ENCODE measurements at places on chromosomes 3 and 15.

GRCh38 chr3:149449182-149449581 is 25.3 kb upstream of the TM4SF4 start:
- no peak for DNase-seq

DNA sequence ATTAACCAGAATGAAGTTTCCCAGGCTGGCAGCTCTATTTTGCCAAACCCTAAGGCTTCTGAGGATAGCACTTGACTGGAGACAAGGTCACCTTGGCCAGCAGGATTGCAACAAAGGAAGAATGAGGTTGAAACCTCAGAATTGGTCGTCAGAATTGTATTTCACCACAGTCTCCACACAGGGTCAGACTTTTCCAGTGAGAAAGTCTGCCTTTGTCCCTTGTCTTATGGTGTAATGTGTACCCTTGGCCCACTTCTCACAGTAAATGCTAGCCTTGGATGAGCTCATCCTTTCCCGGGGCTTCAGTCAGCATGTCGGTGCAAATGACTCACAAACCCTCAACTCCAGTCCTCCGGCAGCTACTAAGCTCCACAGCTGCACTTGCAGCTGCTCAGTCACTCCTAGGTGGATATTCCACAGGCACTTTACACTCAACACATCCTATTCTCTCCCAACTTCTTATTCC is 19.7 kb downstream of the SSR3 start:
- DNase-seq = peak; percentile 44

DNA sequence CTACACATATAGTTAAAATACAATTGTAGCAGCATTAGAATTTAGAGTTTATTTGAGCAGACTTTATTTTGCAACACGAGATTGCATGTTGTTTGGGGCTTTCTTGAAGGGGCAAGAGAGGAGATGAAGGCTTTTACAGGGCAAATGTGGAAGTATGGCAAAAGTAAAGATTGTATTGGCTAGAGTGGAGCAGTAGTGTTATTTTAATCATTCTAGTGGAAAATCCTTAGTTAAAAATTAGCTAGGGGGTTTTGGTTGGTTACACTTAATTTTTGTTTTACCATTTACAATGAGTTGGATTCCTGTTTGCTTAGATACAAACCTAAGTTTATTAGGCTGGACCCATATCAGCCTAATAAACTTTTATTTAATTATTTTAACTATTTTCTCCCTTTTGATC is 4.6 kb downstream of the OR5H15 start:
- DNase-seq = no peak

DNA sequence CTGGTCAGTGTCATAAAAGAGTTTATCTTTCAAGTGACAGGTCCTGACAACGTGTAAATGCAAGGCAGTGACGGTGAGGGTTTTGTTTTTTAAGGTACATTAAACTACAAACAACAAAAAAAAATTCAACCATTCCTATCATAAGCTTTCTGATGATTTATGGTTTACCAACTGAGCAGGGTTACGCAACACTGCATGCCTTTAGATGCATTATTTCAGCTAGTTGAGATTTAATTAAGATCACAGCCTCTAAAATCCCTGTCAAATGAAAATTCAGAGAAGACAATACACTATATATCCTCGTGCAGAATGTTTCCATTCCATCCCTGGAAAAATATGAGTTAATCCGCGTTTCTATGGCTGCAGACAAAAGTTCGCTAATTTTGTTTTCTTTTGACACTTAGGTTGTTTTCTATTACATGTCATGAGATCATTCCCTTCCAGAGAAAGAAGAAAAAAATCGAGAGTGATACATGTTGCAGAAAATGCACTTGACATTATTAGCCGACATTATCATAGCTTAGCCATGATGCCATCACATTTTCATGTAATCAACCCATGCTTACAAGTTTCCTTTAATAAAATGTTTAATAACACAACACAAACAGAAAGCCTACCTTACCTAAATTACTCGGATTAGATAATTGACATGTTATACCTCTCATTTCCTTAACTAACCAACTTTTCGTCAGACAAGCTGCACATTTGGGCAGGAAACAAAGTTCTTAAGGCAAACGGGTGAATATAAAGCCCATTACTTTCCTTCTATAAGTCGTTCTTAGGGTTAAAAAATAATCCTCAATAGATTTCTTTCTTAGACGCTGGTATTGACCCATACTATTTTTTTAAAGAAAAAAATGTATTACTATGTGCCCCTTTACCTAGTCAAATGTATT is 521.2 kb downstream of the FOXP1 start:
- DNase-seq = no peak

- DNase-seq = no peak
Measured at GRCh38 chr15:35181538-35181937, 96.4 kb upstream of the NANOGP8 start.

DNA sequence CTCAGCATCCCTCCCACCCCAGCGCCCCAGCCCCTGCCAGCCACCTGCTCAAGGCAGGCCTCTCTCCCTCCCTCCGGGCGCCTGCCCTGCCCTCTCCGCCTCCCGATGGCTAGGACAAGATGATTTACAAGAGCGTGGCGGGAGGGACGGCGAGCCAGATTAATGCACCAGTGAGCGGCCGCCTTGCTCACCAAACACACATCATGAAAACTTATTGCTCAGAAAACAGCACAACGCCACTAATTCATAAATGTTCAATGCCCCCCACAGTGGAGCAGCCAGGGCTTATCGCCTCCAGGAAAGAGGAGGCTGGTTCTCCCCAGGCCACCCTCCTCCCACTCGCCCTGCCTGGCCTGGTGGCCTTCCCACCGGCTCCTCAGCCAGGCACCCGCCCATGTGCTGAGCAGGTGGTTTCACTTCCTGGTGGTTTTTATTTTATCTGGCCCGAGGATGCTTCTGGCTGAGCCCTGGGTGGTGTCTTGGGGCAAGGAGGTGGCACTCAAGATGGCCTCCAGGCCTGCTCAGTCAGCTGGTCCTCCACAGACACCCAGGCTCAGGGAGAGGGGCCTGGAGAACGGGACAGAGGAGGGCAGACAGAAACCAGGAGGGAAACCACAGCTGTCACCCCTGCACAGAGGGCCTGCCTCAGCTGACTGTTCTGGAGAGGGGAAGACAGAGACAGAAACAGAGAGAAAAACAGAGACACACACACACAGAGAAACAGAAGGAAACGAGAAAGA is 284.9 kb downstream of the UACA start:
- DNase-seq = peak; percentile 48

- no peak for DNase-seq
Measured at GRCh38 chr3:38782148-38782547, 33.9 kb downstream of the SCN10A start.

DNA sequence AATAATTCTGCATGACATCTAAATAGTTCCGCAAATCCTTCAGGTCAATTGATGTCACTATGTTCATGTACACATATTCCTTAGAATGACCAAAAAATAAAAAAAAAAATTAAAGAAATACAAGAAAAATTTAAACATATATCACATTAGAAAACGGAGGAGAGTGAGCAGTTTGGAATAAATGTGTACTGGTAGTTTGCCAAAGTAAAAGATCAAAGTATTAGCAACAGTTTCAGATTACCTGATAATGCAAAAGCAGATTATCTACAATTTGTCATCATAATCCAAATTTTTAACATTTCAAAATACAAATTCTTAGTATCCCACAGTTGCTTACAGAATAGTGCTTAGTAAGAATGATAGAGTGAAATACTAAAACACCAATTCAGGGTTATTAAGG is 1.9 kb downstream of the DLG1 start:
- no peak for DNase-seq

GRCh38 chr3:46491089-46492070 is 6.4 kb upstream of the RTP3 start:
- DNase-seq = no peak

GRCh38 chr3:179482857-179483256 is 31.6 kb upstream of the GNB4 start:
- no peak for DNase-seq

DNA sequence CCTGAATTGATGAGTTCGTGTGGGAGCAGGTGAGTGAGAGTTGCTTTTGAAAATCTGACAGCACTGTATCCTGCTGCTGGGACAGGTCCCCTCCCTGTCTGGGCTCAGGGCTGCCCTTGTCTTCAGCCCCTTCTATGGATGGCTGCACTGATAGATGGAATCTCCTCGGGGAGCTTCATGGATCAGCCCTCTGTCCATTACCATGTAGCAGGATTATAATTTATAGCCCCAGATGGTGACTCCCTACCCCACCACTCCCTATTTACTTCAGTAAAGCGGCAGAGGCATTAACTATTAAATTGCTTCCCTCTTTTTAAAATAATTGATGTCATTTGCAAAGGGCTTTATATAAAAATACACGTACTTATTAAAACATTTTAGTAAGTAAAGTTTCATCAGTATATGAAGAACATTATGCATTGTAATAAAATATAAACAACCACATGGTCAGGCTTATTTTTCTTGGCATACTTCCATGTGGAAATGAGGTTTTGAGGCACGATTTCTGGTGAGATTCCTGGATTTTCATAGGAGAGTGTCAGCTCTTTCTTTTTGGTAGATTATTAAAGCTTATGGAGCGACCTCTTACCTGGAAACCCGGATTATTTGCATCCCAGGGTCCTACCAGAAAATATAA is 38.5 kb downstream of the MAP3K13 start:
- DNase-seq = no peak

GRCh38 chr3:45894015-45894414 is 7.7 kb downstream of the CCR9 start:
- DNase-seq = no peak

DNA sequence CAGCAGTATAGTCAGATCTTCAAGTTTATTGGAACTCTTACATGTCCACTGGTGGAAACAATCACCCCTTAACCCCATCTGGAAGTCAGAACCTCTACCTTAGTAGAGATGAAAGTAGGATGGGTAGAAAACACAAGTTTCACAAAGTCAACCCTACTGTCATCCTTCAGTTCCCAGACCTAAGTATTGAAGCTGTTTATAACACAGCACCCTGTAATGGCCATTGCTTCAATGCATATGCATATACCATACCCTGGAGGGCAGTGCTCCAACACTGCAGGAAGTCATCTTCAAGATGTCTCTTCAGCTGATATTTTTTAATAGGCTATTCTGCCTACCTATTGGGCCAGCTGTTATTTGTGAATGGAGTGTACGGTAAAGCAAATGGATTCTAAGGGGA is 241.3 kb downstream of the UBE2E2 start:
- no peak for DNase-seq

DNA sequence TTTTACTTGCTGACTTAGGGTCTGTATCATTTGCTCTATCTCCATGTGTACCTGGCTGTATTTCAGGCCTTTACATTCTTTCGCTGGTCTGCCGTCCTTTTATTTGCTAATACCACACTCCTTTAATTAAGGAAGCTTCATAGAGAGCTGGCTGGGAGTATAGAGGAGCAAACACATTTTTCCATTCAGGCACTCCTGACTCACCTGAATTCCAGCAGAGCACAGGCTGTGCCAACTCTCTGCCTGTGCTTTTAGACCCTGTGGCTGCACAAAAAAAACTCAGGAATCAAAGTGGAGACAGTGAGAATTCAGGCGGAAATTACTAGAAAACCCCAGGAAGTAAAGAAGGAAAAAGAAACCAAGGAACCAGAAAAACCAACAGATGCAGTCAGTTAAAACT is 29.0 kb upstream of the ATP10A start:
- no peak for DNase-seq

- DNase-seq = no peak
Measured at GRCh38 chr3:181134873-181135272, 145.3 kb upstream of the DNAJC19 start.

GRCh38 chr3:190130696-190131095 is 10.0 kb upstream of the P3H2 start:
- no peak for DNase-seq

GRCh38 chr3:32837789-32838188 is 20.0 kb downstream of the TRIM71 start:
- DNase-seq = no peak

- DNase-seq = no peak
Measured at GRCh38 chr3:37544869-37545352, 316.8 kb upstream of the CTDSPL start.

DNA sequence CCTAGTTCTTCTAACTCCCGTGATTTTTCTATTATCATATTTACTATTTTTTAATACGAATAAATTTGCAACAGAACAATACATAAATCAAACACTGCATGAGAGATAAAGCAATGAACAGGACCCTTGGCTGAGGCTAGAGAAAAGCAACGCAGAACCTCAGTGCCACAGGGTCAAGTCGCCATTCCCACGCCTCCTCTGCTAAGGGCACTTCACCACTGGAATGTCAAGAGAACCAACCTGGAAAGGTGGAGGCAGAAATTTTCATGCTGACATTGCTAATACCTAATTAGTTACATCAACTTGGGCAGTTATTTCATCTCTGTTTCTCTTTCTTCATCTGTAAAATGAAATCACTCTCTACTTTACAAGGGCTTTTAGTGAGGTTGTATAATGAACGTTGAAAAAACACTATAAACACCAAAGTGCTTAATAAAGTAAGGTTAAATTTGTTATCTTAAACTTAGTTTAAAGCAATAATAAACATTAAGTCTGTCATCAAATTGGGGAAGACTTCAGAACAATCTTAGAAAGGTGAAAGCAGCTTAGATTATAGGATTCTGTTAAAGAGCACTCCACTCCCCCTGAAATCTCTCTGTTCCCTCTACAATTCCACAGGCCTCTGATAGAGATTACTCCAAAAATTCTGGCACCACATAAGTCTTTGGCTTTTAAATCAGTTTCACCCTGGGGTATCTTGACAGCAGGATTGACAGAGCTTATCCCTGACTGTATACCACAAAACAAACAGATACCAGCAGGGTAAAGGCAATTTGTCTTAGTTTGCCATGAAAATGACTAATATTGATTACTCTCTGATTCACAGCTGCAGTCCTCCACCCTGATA is 41.9 kb downstream of the PLCH1 start:
- DNase-seq = no peak

- DNase-seq = no peak
Measured at GRCh38 chr3:99108508-99108907, 207.0 kb upstream of the DCBLD2 start.

DNA sequence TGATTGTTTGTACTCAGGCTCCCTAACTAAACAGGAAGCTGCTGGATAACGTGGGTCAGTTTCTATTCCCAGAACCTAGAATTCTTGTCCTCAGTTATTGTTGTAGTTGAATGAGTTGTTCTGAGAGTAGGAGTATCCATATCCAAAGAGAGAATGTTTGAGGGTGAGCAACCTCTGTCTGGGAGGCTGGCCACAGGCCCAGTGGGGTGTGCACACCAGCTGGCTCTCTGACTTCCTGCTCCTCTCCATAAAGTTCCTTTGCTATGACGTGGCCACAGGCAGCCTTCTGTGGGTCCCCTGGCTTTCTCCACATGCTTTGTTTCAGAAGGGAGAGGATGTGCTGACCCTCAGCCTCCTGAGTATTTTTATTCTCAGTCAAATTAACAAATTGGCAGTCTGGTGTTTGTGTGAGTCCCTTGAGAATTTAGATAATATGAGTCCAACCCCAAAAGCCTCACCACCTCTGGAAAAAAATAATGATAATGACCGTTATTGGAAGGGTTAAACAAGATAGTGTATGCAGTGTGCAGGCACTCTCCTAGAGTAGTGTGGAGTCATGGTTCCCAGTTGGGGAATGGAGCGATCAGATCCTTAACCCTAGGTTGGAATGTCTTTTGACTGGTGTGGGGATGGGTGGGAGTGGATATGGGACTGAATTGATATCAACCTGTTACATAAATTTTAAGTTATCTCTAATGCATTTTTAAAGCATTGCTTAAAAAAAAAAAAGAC is 47.6 kb upstream of the MED12L start:
- no peak for DNase-seq

Measured in head of caudate nucleus (tissue), 42 donors.